SHP77 treated with DMSO at 0.1 percent for 48 hours (cell line): ENCODE measurements at places on chromosomes 2 and 18.

- no peak for DNase-seq
These were observed 300.0 kb upstream of the REV1 start for GRCh38 chr2:99789849-99790248.

DNA sequence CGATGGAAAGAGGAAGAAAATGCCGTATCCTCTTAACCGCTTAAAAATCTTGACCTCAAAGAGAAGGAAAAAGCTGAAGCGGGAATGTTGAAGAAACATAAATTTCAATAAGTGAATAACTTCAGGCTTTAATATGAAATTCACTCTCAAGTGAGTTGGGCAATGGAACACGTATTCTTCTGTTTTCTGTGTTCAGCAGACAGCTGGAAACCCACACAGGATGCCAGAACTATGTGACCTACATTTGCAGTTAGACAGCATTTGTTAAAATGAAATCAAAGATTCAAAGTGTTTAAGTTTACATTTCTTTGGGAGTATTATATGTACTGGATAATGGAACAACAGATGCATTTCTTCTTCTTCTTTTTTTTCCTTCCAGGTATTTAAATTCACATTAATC lies 80.5 kb upstream of the SPATS2L start:
- DNase-seq: no peak

DNA sequence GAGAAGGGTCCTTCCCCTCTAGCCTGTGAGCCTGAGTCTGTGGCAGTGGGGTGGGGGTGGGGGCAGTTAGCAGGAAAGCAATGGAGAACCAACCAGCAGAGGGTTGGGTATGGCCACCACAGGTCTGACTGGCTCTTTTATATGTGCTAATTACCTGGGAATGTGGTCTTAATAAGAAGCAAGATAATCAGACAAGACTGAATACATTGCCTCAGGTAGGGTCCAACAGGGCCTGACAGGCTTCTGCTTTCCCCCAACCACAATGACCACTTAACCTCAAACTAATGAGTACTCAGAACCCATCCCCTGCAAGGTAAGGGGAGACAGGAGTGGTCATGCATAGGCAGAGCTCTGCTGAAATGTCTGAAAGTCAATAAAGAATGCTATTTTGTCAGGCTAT lies 39.2 kb upstream of the GALNT1 start:
- no peak for DNase-seq

- peak; percentile 15 for DNase-seq
These were observed 73.9 kb upstream of the TTC27 start for GRCh38 chr2:32553829-32554432.

DNA sequence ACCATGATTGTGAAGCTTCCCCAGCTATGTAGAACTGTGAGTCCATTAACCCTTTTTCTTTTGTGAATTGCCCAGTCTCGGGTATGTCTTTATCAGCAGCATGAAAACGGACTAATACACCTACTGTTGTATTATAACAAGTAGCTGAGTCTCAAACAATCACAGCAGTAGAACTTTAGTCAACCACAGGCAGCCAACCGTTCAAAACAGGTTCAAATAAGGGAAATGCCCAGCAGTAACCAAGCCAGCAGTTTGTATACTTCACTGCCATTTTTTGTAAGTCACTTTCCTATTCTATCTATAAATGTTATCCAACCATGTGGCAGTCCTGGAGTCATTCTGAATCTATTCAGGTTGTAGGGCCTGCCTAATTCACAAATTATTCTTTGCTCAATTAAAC lies 1560.6 kb upstream of the SLC39A10 start:
- no peak for DNase-seq

GRCh38 chr2:219204425-219205164 lies 2.0 kb upstream of the ZFAND2B start:
- DNase-seq: no peak

- no peak for DNase-seq
These were observed 21.0 kb downstream of the BCL11A start for GRCh38 chr2:60532421-60532820.

GRCh38 chr2:240437551-240437860 lies 2.0 kb downstream of the GPC1 start:
- no peak for DNase-seq

DNA sequence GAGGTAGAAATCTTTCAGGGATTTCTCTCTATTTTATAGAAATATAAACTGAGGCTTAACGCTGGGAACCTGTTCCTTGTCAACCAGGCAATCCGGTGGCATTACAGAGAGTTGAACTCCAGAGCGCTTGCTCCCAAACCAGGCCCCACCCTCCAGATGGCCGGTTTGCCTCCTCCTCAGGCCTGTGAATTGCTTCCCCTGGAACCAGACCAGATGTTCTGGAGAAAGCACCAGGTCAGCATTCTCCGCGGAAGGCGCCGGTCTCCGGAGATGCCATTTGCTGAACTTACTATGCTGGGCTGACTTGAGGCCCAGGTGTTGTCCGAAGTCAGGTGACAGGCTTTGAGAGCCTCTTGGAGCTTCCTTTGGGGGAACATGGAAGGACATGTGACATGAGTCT lies 17.2 kb downstream of the TNP1 start:
- no peak for DNase-seq

- DNase-seq: no peak
These were observed 27.1 kb downstream of the CRACDL start for GRCh38 chr2:98908931-98909316.
